ENCODE measurements at places on chromosomes 3 and 15.
A peak's percentile ranks its signal among the peaks of the same experiment; 100 is the strongest.

DNA sequence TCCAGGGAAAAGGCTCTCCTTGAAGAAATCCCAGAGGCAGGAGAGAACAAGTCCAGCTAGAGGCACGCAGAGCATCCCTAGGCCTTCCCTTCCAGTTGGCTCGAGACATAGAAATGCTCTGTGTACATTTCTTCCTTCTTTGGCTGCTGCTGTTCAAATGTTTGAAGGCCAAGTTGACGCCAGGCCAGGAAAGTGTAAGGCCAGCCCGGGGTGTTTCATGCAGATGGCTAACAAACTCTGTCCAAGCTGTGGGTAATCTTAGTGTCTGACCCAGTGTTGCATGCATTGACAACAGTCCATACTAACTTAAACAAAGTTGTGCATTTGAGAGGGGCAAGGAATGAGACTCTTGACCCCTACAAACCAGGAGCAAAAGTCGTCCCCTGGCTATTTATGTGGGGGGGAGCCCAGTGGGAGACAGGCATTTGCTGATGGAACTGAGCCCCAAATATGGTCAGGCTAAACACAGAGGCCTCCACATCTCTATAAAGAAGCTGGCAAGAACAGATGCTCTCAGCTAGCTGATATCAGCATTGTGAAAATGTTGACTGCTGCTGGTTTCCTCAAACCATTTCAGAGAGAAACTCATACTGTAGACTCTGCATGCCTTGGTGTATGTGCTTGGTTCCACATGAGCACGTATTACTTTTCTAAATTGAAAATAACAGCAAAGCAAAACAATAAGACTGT lies 139.5 kb downstream of the ADAMTS9 start:
- DNase-seq: no peak

DNA sequence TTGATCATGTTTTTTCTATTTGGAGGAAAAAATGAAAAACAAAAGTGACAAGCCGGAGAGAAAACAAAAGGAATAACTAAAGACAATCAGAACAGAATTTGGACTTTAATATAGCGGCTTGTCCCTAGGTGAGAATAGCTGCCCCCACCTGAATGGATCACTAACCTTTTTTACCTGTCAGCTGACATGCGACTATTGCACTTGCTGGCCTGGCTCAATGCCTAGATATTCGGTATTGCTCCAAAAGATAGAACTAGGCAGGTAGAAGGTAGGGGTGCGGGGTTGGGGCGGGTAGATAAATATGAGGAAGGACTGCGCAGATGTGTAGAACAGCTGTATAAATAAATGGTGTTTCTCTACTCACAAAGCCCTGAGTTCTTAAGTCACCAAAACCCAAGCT lies 650 bp upstream of the MORC1 start:
- DNase-seq: no peak

DNA sequence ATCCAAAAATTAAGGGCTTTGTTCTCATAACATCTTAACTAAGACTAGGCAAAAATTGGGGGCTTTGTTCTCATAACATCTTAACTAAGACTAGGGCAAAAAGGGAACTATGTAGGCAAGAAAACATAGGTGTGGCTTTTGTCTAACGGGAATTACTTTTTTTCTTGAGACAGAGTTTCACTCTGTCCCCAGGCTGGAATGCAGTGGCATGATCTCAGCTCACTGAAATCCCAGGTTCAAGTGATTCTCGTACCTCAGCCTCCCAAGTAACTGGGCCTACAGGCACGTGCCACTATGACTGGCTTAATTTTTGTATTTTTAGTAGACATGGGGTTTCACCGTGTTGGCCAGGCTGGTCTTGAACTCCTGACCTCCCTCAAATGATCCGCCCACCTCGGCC lies 49.8 kb upstream of the CSPG5 start:
- no peak for DNase-seq

GRCh38 chr3:542021-542420 lies 345.5 kb downstream of the CHL1 start:
- DNase-seq: no peak

- DNase-seq: no peak
Measured at GRCh38 chr3:133531981-133532380, 41.5 kb upstream of the CDV3 start.

- no peak for DNase-seq
Measured at GRCh38 chr3:32281570-32282106, 43.2 kb downstream of the CMTM8 start.

DNA sequence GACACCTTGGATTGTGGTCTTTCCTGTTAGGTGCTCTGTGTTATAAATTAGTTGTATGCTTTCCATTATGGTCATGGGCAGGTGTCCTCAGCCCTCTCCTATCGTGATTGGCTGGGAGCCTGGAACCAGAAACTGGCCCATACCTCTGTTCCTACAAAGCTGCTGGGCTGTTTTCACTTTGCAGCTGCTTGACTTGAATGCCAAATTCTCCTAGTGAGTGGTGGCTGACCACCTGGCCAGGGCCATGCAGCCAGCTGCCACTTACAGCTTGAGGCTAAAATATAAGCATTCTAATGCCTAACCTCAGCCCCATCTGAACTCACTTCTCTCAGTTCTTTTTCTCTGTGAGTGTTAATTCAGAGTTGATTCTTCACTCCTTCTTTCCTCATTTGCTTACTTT lies 239.3 kb upstream of the GBE1 start:
- DNase-seq: no peak

DNA sequence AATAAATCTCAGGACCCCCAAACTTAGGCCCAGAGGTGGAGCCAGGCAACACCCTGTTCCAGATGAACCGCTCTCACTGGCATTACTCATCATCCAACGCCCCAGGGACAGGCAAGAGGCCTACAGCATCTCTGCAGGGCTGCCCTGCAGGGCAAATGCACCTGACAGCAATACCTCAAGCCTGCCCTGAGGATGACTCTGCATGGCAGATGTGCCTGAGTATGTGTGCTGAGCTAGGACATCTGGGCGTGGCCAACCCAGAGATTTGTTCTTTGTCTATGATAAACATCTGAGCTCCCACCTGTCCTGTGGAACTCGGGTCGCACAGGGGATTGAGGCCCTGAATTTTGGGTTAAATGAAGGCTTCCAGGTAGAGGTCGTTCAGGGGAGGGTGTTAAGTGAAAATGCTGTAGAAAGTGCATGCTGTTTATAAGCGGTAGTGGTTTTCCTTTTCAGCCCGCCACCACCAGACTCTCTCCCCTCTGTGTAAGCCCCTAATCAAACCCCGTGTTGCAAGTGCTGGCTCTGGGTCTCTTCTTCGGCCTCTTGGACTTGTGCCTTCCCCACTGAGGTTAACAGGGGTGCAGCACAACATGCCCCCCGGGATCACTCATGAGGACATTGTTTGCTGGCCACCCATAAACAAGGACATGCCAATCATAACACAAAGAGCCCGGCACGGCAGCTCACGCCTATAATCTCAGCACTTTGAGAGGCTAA lies 92.3 kb downstream of the ATP10A start:
- DNase-seq: no peak

GRCh38 chr3:60453326-60453725 lies 797.9 kb downstream of the FHIT start:
- DNase-seq: no peak

- DNase-seq: no peak
Measured at GRCh38 chr3:8416965-8417364, 84.7 kb upstream of the LMCD1 start.

GRCh38 chr3:63863150-63864007 lies at the start of the genes ATXN7 and THOC7:
TSS of gene ATXN7 (plus strand) at chr3:63863867. CDS start at chr3:63912599, 48,732 bp downstream.
TSS of gene THOC7 (minus strand) at chr3:63863805. CDS start at chr3:63863790, 15 bp downstream.
- peak; percentile 67 for DNase-seq

DNA sequence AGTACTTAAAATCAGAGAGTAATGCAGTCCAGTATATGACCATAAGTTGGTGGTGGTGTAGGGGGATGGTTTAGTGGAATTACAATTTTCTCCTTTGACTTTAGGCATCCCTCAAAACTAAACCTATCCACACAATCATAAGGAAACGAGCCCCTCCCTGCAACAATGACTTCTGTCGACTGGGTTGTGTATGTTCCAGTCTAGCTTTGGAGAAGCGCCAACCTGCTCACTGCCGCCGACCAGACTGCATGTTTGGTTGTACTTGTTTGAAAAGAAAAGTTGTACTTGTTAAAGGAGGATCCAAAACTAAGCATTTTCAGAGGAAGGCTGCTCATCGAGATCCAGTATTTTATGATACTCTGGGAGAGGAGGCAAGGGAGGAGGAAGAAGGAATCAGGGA lies 52.8 kb downstream of the MGA start:
- DNase-seq: no peak

DNA sequence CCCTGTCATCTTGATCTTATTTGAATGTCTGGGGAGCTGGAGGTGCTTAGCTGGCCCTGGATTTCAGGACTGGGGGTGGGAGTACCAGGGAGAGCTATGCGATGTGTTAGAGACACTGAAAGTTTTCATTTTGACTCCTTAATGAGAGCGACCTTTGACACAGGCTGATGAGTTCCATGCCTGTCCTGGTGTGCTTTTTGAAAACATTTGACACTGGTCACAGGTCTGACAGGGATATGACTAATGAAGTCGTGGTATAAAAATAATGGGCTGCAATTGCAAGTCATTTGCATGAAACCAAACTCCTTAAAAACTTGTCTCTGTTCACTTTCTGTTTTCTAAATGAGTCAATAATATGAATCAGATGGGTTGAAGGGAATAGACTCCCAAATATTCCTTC lies 81.9 kb downstream of the MECOM start:
- no peak for DNase-seq

- no peak for DNase-seq
Measured at GRCh38 chr3:149816986-149817385, 4.0 kb downstream of the RNF13 start.

- no peak for DNase-seq
Measured at GRCh38 chr15:88249220-88249619, 7.3 kb downstream of the NTRK3 start.

- DNase-seq: no peak
Measured at GRCh38 chr3:115644391-115644790, 21.1 kb downstream of the GAP43 start.

GRCh38 chr3:188082031-188082430 lies 71.9 kb upstream of the LPP start:
- no peak for DNase-seq

GRCh38 chr15:59051873-59052861 lies 52.8 kb upstream of the CCNB2 start:
- no peak for DNase-seq

- no peak for DNase-seq
Measured at GRCh38 chr3:155714295-155714718, 30.6 kb downstream of the PLCH1 start.

GRCh38 chr3:121601212-121601812 lies 8.1 kb downstream of the FBXO40 start:
- DNase-seq: no peak

- no peak for DNase-seq
Measured at GRCh38 chr3:188584958-188585689, 431.2 kb downstream of the LPP start.

GRCh38 chr15:82968066-82968465 lies 15.5 kb upstream of the HOMER2 start:
- DNase-seq: no peak

- DNase-seq: no peak
Measured at GRCh38 chr3:134552784-134553183, 66.9 kb downstream of the CEP63 start.

GRCh38 chr3:64170270-64170669 lies 55.0 kb downstream of the PRICKLE2 start:
- no peak for DNase-seq

DNA sequence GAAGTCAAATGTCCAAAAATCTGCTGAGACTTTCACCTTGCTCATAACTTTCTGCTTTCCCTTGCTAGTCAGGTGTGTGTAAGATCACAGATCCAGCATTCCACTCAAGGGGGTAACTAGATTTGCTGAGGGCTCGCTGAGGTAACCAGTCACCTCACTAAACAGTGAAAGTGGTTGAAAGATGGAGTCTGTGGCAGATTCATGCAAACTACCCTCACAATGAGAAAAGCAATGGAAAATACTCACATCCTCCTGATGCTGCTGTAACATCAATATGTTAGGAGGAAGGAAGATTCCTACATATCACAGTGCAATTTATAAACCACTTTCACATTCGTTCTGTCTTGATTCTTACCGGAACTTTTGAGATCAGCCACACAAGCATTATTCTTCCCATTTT lies 174.3 kb upstream of the BCL6 start:
- peak; percentile 31 for DNase-seq

DNA sequence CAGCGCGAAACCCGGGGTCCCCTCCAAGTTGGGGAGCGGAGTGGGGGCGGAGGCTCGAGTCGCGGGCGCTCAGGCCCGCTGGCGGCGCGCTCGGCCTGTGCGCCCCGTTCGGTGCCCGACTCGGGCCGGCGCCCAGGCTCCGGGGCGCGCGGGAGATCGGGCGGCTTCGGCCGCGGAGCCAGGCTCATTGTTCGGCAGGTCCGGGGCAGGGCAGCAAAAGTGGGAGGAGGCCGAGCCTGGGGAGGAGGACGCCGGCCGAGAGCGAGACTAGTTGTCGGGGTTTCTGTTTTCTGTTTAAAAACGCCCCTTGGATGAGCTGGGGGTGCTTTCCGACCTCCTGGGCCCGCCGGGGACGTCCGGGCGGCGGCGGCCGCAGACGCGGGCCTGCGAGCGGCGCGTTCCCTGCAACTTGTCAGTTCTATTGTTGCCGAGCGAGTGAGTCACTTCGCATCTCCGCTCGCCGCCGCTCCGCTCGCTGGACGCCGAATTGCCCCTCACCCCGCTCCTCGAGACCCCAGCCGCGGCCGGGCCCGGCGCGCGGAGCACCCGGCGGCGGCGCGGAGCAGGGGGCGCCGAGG lies 676 bp downstream of the TCF12 start:
- DNase-seq: peak; percentile 67

All from stimulated activated naive CD8-positive, alpha-beta T cell treated with anti-CD3 and anti-CD28 coated beads, Interleukin-15, amount 100 ng/mL, for 72 hours (primary cell).